Colonic mucosa (tissue), 4 donors: ENCODE measurements at places on chromosomes 7 and 10. TPM values are rescaled to one million over a fixed set of nuclear protein-coding genes. Genes with fewer than 3 reads are reported as not detected.

WNT2 gene
- 0.11 TPM for total RNA-seq

DNA sequence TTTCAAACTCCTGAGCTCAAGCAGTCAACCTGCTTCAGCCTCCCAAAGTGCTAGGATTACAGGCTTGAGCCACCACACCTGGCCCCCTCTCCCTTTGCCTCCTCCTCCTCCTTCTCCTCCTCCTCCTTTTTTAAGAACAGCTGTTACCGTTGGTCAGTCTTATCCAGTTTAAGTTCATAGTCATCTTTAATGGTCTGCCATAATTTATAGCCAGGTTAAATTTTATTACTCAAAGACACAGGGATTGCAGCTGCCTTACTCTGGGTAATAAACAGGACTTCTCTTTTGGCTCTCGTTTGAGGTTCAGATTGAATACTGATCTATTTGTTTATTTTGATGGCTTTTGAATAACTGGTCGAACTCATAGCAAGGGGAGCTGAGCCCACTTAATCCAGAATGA is 35.2 kb downstream of the ATOH7 start:
- no peak for DNase-seq
- no peak overlapping the region for H3K27ac ChIP-seq
- H3K36me3 ChIP-seq = no peaks in the 10 kb centered on the region
- no peaks in the 10 kb centered on the region for H3K27me3 ChIP-seq

- no peaks in the 10 kb centered on the region for H3K36me3 ChIP-seq
- no peak for DNase-seq
- H3K4me1 ChIP-seq = no peaks in the 10 kb centered on the region
- H3K4me3 ChIP-seq = no peak overlapping the region
- H3K27me3 ChIP-seq = no peaks in the 10 kb centered on the region
- H3K27ac ChIP-seq = no peak overlapping the region
Observed at GRCh38 chr10:131063311-131063710, 248.2 kb downstream of the TCERG1L start.

GRCh38 chr10:35341521-35341920 is 5.2 kb downstream of the CCNY start:
- peaks cover 3% of the 10 kb centered on the region for H3K4me1 ChIP-seq
- H3K36me3 ChIP-seq = no peaks in the 10 kb centered on the region
- DNase-seq = no peak
- H3K27ac ChIP-seq = no peak overlapping the region

GRCh38 chr7:130140551-130141160 is 64.5 kb downstream of the TMEM209 start:
- peak overlapping the region; percentile 61 for H3K4me3 ChIP-seq
- no peak overlapping the region for H3K27ac ChIP-seq
- DNase-seq = peak; percentile 19
- H3K4me1 ChIP-seq = peaks cover 4% of the 10 kb centered on the region

- no peak overlapping the region for H3K27ac ChIP-seq
- H3K4me1 ChIP-seq = peaks cover 4% of the 10 kb centered on the region
- H3K27me3 ChIP-seq = no peaks in the 10 kb centered on the region
- no peak overlapping the region for H3K4me3 ChIP-seq
Observed at GRCh38 chr10:60950300-60950699, 6.3 kb upstream of the RHOBTB1 start.

HERC4 gene
- 35.3 TPM for total RNA-seq

SNCG gene
- 6.6 TPM for total RNA-seq

CLDN15 gene
- total RNA-seq = 32.2 TPM

DNA sequence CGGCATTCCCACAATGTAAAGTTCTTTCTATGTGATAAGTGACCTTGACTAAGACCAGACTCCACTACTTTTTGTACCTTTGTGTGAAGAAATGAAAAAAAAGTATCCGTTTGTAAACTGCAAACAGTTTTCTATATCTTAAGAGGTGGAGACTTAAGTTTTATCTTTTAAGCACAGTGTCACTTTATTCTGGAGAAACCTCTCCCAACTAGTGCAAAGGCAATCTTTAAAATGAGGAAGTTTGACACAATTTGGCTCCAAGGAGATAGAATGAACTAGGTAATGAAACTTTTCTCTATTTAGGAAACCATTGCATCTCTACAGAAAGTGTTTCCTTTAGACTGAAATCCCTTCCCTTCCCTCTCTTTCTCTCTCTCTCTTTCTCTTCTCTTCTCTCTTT is 122.9 kb downstream of the SAMD9 start:
- H3K27me3 ChIP-seq = no peaks in the 10 kb centered on the region
- no peak overlapping the region for H3K4me3 ChIP-seq
- no peaks in the 10 kb centered on the region for H3K36me3 ChIP-seq
- no peak overlapping the region for H3K27ac ChIP-seq

NEURL1 gene
- 40.2 TPM for total RNA-seq

GRCh38 chr10:92880233-92880861 is 32.0 kb downstream of the EXOC6 start:
- H3K27me3 ChIP-seq = no peaks in the 10 kb centered on the region
- H3K27ac ChIP-seq = no peak overlapping the region
- H3K4me1 ChIP-seq = no peaks in the 10 kb centered on the region
- no peak overlapping the region for H3K4me3 ChIP-seq
- H3K36me3 ChIP-seq = no peaks in the 10 kb centered on the region

AS3MT gene
- total RNA-seq = 0.77 TPM

- H3K36me3 ChIP-seq = no peaks in the 10 kb centered on the region
- no peaks in the 10 kb centered on the region for H3K4me1 ChIP-seq
- DNase-seq = no peak
- no peaks in the 10 kb centered on the region for H3K27me3 ChIP-seq
- no peak overlapping the region for H3K4me3 ChIP-seq
Observed at GRCh38 chr10:27355918-27356573, 115.4 kb upstream of the ACBD5 start.

- no peaks in the 10 kb centered on the region for H3K4me1 ChIP-seq
- no peak overlapping the region for H3K27ac ChIP-seq
- no peaks in the 10 kb centered on the region for H3K27me3 ChIP-seq
- H3K4me3 ChIP-seq = no peak overlapping the region
- DNase-seq = peak; percentile 20
Observed at GRCh38 chr10:6052247-6053221, 9.6 kb downstream of the IL2RA start.

- no peaks in the 10 kb centered on the region for H3K4me1 ChIP-seq
- H3K4me3 ChIP-seq = no peak overlapping the region
- H3K27me3 ChIP-seq = no peaks in the 10 kb centered on the region
- no peak for DNase-seq
- no peak overlapping the region for H3K27ac ChIP-seq
- no peaks in the 10 kb centered on the region for H3K36me3 ChIP-seq
Observed at GRCh38 chr7:150931199-150931869, 46.8 kb downstream of the KCNH2 start.

GRCh38 chr10:62689712-62690111 is 114.8 kb upstream of the ADO start:
- H3K27me3 ChIP-seq = no peaks in the 10 kb centered on the region
- DNase-seq = no peak
- H3K27ac ChIP-seq = no peak overlapping the region
- H3K4me3 ChIP-seq = no peak overlapping the region
- H3K4me1 ChIP-seq = no peaks in the 10 kb centered on the region

DNA sequence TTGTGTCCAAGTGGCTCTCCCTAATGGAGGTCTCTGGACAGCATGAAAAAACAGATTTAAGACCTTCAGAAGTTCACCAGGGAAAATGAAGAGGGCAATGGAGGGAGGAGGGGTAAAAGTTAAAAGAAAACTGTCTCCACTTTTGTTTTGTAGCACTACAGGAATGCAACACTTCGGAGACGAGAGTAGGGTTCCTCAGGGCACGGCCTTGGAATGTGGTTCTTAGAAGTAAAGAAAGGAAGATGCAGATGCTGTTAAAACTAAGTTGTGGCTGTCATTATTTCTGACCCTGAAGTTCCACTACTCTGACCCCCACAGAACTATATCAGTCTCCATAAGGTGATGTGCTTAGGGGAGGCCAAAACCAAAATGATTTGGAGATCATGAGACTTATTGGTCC is 335.1 kb downstream of the XPNPEP1 start:
- H3K27ac ChIP-seq = no peak overlapping the region
- no peaks in the 10 kb centered on the region for H3K27me3 ChIP-seq
- DNase-seq = no peak
- no peaks in the 10 kb centered on the region for H3K4me1 ChIP-seq
- no peaks in the 10 kb centered on the region for H3K36me3 ChIP-seq
- no peak overlapping the region for H3K4me3 ChIP-seq

ATP6V1F gene
- total RNA-seq = 94.4 TPM

EXOSC1 gene
- total RNA-seq = 35.5 TPM

DNA sequence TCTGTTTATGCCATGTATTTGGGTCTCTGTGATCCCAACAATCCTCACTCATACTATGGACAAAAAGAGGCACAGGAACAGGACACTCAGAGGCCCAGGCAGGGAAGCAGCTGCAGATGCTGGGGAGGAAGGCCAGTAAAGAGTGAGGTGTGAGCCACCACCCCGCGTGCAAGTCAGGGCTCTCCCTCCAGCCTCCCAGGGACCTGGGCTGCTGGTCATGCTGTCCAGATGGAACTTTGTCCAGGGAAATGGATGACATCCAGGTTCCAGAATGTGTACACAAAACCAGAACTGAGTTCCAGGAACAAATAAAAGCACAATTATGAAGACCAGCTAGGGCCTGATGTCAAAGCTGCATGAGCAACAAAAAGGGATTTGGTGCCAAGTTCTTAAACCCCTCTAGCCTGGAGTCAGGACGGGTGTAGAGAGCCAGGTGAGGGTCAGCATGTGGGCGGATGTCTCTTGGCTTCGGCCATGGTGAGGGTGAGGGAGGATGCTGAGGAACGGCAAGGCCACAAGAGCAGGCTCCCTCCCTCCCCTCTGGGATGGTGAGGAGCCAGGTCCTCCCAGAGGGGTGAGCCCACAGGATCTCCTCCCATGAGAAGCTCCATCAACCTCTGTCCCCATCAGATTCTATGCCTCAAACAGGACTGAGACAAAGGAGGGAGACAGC is 739.7 kb downstream of the PARD3 start:
- H3K27ac ChIP-seq = no peak overlapping the region
- no peak overlapping the region for H3K4me3 ChIP-seq
- H3K36me3 ChIP-seq = no peaks in the 10 kb centered on the region

BCAP29 gene
- total RNA-seq = 71.4 TPM

DNA sequence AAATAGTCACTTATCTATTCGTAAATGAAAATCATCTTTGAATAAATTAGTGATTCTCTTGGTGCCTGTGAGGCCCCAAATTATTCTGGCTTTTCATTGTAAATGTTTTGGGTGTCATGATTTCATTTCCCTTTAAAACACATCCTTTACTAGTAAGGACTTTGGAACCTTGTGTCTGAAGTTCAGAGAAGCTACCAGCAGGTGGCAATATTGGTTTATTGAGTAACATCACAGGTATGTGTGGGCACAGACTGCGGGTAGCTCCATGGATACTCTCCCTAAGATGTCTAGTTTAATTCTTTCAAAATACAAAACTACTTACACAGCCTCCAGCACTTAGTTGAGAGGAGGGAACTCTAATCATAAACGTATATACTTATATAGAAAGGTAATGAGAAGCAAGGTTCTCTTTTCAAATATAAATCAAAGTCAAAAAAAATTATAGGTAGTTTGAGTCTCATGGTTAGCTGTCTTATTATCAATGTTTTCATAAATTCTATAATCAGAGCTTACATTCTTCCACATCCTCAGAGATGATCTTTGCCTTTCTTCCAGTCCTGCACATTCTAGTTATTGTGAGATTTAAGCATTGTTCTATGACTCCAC is 449.6 kb downstream of the GRM8 start:
- no peak overlapping the region for H3K27ac ChIP-seq
- H3K36me3 ChIP-seq = no peaks in the 10 kb centered on the region
- no peak overlapping the region for H3K4me3 ChIP-seq

DNA sequence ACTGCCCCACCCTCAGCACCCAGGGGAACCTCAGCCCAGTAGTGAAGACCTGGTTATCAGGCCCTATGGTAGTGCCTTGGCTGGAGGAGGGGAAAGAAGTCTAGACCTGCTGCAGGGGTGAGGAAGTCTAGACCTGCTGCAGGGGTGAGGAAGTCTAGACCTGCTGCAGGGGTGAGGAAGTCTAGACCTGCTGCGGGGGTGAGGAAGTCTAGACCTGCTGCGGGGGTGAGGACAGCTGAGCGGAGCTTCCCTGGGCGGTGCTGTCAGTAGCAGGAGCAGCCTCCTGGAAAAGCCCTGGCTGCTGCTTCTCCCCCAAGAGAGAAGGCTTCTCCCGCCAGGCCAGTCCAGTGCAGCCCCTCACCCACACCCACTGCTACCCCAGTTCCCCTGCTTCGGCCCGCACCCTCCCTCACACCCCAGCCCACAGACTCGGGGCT is 6.3 kb downstream of the NOS3 start:
- DNase-seq = no peak
- no peak overlapping the region for H3K4me3 ChIP-seq
- H3K27me3 ChIP-seq = no peaks in the 10 kb centered on the region

GRCh38 chr7:154503962-154504550 is 451.9 kb downstream of the DPP6 start:
- DNase-seq = no peak
- no peak overlapping the region for H3K27ac ChIP-seq
- H3K27me3 ChIP-seq = no peaks in the 10 kb centered on the region

GRCh38 chr7:18780266-18780665 is 284.7 kb downstream of the HDAC9 start:
- H3K4me3 ChIP-seq = no peak overlapping the region
- no peak for DNase-seq
- no peak overlapping the region for H3K27ac ChIP-seq
- no peaks in the 10 kb centered on the region for H3K4me1 ChIP-seq
- no peaks in the 10 kb centered on the region for H3K36me3 ChIP-seq

GRCh38 chr7:1727079-1727478 is 57.0 kb downstream of the ELFN1 start:
- DNase-seq = no peak
- no peaks in the 10 kb centered on the region for H3K27me3 ChIP-seq
- no peak overlapping the region for H3K27ac ChIP-seq
- H3K4me1 ChIP-seq = no peaks in the 10 kb centered on the region
- no peak overlapping the region for H3K4me3 ChIP-seq

RAMP3 gene
- total RNA-seq = 7.2 TPM

ARMC10 gene
- 39.6 TPM for total RNA-seq
